GM18507 (cell line): ENCODE measurements at places on chromosomes 2 and 18.
A peak's percentile ranks its signal among the peaks of the same experiment; 100 is the strongest.

DNA sequence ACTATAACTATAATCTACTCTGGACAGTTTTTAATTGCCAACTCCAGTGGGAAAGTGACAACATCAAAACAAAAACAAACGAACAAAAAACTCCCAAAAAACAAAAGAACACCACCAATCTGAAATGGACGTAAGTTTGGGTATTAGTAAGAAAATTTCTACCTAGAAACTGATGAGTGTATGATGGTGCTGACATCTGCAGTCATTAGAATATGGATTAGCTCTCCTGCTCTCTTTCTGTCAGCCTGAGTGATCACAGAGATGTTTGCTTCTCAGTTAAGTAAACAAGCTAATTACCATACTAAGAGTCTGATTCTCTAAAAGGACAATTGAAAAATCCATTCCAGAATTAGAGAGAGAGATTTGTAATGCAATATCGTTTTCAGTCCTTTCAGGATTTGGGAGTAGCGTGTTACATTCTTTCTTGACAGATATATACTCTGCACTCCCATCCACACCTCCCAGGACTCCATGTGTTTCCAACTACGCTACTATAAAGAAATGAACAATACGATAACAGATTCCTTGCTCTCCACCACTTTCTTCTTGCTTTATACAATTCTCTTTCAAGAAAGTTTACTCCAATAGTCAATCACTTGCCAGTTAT lies 1347.4 kb upstream of the PIK3C3 start:
- DNase-seq: no peak

DNA sequence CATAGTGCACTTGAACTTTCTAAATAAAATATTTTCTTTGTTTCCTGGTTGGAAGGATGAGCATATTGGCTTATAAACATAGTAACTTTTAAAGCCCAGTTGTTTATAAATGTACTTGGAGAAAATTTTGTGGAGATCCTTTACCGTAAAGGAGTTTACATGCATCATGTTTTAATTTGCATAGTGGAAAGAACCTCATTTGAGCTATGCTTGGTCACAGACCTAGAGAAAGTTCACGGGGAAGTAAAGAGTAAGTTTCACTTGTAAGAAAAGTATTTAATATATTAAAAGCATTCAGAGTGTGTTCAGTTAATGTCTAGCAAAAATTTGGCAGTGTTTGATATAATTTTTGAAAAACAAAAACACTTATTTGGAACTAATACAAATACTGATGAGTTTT lies 45.3 kb downstream of the PIKFYVE start:
- DNase-seq: no peak

DNA sequence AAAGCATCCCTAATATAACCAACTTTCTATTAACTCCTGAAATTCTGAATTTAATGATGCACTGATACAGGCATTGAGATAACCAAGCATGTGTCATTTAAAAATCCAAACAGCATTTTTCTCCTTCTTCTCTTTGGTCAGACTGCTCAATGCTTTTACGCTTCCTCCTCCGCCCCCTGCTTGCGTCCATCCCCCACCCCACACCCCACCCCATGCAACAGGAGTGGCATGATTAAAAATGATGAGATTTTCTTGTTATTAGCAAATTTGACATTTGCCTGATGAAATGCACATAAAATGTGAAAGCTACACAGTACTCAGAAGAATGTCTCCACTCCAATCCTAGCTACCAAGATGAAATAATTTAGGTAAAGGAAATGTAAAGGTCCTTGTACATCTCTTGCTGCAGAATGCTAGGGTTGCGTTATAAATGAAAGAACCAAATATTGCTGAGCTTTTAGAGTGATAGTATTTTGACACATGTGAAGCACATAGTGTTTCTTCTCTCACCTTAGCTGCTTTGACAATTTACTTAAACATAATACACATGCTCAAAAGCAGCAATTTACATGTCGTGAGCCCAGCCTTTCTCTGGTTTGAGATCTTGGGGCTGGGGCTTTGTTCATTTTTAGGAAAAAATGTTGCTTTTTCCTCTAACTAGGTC lies 263.8 kb downstream of the MEIS1 start:
- no peak for DNase-seq

DNA sequence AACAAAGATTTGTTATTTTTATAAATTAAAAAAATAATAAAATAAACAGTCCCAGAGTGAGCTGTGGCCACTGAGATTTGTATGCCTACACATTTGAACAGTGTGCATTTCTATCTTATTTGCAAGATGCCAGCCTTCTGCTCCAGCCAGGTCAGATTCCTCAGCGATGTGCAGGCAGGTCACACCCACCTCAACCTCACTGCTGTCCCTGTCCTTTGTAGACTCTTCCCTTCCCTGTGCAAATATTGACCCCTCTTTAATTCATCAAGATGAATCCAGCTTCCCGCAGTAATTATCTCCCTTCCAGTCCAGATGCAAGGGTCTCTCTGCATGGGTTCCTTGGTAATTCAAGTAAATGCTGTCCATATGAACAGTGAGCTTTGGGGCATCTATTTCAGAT lies 256.2 kb downstream of the PIEZO2 start:
- no peak for DNase-seq

GRCh38 chr2:68371581-68371980 lies 6.5 kb downstream of the PLEK start:
- DNase-seq: no peak

DNA sequence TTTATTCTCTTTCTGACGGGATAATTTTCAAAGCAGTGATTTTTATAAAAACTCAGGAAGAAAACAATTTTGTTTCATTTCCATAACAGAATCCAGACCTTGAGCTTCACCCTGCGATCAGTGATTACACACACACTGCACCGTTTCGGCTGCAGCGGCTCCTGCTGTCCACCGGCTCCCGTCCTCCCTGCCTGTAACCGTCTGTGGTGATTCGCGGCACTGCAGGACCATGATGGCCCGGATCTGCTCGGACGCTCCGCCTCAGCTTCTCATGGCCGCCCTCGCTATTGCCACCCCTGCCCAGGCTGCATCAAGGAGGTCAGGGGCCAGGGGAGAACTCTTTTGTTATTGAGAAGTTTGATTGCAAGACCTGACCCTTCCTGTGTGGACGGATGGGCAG lies 246.1 kb downstream of the TWIST2 start:
- DNase-seq: no peak

GRCh38 chr2:169139993-169140767 lies 70.8 kb downstream of the DHRS9 start:
- no peak for DNase-seq

- no peak for DNase-seq
Observed at GRCh38 chr2:17538844-17539554, 1.5 kb upstream of the VSNL1 start.

- DNase-seq: no peak
Observed at GRCh38 chr2:12044857-12045256, 298.4 kb downstream of the LPIN1 start.

- DNase-seq: no peak
Observed at GRCh38 chr2:1503471-1504310, 90.4 kb downstream of the TPO start.

DNA sequence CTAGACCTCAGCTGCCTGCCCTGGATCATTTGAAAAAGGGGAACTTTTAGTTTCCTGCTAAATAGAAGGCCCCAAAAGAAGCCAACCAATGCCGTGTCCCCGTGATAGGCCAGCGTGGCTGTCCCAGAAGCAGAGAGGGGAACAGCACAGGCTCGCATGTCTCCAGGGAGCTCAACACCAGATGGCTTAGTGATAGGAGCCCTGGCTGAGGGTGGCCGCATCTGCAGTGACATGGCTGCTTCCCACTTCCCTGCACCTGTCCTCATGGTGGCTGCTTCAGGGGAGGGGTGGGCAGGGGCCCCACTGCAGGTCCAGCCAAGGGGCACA lies 79.6 kb downstream of the MBP start:
- DNase-seq: no peak

DNA sequence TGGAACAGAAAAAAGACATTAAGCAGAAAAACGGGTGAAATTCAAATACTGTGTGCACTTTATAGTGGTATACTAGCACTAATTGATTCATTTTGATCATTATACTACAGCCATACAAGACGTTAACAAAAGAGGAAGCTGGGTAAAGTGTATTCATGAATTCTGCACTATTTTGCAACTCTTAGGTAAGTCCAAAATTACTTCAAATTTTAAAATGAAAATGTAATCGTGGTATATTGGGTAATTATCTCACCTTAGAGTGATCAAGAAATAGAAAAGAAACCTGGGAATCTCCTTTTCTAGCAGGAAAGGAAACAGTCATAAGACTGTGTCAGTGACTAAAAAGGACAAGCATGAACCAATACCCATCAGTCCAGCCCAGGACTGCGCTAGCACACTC lies 5.4 kb downstream of the TGFBRAP1 start:
- no peak for DNase-seq

GRCh38 chr2:109623923-109624322 lies 9.8 kb downstream of the SOWAHC start:
- DNase-seq: no peak

GRCh38 chr2:175080479-175080878 lies 75.3 kb upstream of the CHN1 start:
- no peak for DNase-seq

GRCh38 chr2:197786010-197786877 lies 1.1 kb upstream of the BOLL start:
- peak; percentile 39 for DNase-seq

DNA sequence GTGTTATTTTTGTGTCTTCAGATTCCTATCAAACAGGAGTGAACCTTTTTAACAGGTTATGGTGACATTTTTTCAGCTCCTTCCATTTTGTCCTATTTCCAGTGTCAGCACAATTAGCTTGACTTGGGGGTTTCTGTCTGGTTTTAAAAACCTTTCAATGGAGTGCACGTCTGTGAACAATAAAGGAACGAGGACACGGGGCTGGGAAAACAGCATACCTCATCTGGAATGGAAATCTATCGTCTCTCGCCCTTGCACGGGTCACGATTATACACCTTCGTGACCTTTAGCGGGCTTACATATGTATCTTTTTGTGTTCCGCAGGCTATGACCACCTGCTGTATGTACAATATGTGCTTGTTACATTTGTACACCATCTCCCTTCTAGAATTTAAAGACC lies 2.3 kb upstream of the ZNF532 start:
- no peak for DNase-seq

DNA sequence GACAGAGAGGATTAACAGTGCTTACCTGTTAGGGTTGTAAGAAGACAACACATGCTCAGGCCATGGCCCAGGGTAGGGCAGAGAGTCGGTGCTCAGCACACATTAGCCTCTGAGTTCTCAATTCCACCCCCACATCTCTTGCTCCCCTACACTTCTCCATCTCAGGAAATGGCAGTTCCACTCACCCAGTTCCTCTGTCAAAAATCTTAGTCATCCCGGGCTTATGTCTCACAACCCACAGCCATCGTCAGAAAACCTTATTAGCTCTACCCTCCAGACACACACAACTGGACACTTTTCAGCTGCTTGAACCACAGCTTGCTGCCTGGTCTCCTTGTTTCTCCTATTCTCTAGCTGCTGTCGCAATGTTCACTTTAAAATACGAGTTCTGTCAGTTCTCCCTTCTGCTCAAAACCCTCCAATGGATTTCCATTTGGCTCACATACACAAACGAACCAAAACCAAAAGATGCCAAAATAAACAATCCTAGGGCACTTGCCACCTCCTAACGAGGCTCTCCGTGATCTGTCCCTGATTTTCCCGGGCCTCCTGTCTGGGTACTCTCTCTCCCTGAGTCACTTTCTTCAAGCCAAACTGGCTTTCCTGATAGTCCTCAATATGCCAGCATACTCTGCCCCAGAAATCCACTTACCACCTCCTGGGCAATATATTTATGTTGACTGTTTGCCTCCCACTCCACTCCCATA lies 89.7 kb downstream of the KCTD1 start:
- DNase-seq: no peak

GRCh38 chr2:70010576-70011111 lies 49.2 kb upstream of the ASPRV1 start:
- no peak for DNase-seq

DNA sequence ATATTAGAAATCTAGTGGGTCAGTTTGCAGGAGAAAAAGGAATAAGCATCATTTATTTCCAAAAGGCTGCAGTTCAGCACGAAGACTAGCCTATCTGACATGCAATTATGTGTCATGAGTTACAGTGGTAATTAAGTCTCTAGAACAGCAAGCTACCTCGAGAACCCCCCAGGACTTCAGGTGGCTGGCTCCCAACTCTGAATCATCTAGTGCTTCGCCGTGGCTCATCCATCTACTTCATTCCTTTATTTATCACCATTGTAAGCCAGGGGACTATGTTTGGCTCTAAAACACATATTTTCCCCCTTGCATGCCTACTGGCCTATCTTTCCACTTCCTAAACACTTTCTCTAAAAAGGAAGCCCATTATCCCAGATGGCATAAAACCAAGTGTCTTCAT lies 121.6 kb downstream of the TXNL1 start:
- no peak for DNase-seq

DNA sequence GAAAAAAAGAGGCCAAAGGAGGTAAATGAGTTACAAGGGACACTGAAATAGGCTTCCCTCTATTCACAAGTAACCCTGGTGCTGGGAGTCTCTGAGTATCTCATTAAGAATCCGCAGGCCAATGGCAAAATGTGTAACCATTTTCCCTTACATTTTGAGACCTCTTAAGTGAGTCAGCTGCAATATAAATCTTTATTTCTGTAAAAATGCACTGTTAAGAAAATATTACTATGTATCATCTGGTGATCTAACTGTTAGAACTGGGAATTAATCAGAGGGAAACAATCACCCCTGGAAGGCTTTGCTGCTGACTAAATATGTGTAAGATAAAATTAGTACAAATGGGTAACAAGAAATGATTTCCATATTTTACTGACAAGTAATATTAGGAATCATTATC lies 483.1 kb upstream of the CHST9 start:
- no peak for DNase-seq

DNA sequence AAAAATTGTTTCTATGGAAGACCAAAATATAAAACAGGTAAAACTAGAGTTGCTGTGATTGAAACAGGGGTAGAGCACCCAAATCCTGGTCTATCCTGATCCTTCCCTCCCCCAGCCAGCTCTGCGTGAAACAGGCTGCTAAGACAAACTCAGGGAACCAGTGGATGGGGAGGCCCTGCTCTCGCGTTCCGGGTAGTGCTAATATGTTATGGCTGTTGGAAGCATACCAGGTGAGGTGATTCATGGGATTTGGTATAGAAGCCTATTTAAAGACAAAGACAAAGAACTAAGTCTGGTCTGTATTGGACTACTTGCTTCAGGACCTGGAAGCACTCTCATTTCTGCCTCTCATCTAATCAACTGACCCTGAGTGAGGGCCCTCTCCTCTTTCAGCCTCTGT lies 63.0 kb upstream of the CCBE1 start:
- no peak for DNase-seq

- DNase-seq: no peak
Observed at GRCh38 chr2:203376173-203376572, 48.0 kb downstream of the ABI2 start.
